ENCODE measurements at places on chromosomes 7 and 10. TPM values are rescaled to one million over a fixed set of nuclear protein-coding genes. Genes with fewer than 3 reads are reported as not detected.

GRCh38 chr7:50164559-50165170 is 71.6 kb upstream of the ZPBP start:
- no peak for DNase-seq

DNA sequence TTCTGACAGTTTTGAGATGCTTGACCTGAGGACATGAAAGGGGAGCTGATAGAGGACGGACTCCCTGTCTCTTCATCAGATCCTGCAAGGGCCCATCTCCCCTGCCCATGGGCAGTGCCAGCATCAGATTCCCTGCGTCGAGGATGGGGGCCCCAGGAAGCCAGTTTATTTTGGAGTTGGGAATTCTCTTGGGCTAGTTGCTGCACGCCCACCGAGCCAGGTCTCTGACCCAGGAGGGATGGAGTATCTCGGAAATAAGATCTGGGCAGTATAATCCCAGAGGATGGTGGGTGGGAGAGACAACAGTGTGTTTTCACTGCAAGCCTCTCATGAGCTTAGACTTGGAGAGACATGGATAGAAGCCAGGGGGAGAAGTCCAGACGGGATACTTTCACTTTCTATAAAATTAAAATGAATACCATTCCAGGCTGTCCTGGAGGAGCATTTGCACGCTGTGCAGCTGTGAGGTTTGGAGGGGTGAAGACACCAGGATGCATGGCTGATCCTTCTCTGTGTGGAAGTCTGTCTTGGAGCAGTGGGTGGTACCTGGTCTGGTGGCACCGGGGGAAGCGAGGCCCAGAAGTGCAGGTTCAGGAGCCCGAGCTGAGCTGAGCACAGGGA is 25.8 kb downstream of the DOCK1 start:
- no peak for DNase-seq

DNA sequence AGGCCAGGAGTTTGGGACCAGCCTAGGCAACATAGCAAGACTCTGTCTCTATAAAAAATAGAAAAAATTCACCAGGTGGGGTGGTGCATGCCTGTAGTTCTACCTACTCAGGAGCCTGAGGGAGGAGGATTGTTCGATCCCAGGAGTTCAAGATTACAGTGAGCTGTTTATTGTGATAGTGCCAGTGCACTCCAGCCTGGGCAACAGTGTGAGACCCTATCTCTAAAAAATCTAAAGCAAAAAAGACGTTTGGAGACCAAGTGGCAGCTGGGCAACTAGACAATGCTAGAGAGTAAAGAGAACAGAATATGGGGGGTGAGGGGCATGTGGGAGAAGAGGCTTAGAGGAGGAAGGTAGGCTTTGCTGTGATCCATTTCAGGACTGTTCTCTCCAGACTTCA is 1.4 kb downstream of the PDSS1 start:
- no peak for DNase-seq

- DNase-seq, result peak; percentile 74
These were observed 130.1 kb upstream of the MALRD1 start for GRCh38 chr10:18918532-18918931.

DNA sequence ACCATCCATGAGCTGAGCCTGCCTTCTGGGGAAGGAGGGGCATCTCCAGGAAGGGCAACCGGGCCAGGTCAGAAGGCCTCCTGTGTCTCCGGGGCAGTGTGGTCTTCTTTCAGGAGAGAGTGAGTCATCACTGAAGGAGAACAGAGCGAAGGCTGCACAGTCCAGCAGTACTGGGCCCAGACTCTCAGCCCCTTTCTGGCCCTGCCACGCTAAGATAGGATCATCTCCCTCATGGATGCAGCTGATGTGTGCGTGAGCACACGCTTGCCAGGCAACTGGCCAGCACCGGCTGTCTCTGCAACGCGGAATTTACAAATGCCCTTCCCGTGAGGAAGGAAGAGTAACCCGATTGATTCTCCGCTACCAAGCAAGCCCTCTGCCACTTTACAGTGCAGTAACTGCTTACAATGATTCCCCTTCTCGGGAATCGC is 328.2 kb downstream of the TNS3 start:
- DNase-seq, result peak; percentile 92

NKX1-2 gene
- 0.02 TPM for total RNA-seq

PAX4 gene
- not detected for total RNA-seq

TLX1 gene
- total RNA-seq, result not detected

TMEM130 gene
- 0.37 TPM for total RNA-seq

Measured in M059J (cell line).